Activated naive CD4-positive, alpha-beta T cell (primary cell): ENCODE measurements at places on chromosomes 6 and 20.

- DNase-seq = no peak
Measured at GRCh38 chr6:168347615-168348014, 28.0 kb upstream of the DACT2 start.

GRCh38 chr20:48986899-48987298 lies 59.2 kb upstream of the CSE1L start:
- no peak for DNase-seq

GRCh38 chr6:31830886-31831335 lies 3.4 kb downstream of the HSPA1B start:
- no peak for DNase-seq

DNA sequence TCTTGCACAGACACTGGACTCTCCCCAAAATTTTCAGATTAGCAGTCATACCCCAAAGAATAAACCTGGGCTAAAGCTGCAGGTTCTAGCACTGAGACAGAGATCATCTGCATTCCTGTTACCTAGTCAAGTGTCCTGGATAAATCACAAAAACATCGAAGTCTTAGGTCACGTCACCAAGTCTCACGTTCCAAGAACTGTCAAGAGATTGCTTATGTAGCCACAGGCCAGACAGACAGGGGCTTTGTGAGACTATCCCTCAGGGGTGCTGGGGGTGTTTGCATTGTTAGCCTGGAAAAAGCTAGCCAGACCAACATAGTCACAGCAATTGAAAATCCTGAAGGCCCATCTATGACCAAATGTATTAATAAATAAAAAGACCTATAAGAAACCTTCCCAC lies 243.1 kb upstream of the PREP start:
- DNase-seq = no peak

DNA sequence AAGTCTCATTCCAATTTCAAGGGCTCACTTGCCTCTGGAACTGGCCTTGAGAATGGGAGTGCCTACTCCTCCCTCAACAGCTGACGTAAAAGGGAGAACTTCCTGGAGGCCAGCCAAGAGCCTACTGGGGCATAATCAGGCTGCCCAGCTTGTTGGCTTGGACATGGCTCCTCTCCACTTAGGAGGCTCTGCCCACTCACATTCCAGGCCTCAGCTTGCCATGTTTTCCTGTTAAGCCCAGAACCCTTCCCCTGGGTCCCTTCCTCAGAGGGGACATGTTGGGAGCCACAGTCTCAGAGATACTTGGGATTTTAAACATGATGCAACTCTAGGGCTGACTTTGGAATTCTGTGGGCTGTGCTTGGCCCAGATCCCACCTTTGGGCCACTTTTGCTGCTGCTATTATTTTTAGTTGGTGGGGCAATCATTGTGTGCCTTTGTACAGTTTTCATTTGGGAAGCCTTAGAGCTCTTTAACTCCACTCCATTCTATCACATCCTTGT lies 31.5 kb upstream of the ADTRP start:
- no peak for DNase-seq

DNA sequence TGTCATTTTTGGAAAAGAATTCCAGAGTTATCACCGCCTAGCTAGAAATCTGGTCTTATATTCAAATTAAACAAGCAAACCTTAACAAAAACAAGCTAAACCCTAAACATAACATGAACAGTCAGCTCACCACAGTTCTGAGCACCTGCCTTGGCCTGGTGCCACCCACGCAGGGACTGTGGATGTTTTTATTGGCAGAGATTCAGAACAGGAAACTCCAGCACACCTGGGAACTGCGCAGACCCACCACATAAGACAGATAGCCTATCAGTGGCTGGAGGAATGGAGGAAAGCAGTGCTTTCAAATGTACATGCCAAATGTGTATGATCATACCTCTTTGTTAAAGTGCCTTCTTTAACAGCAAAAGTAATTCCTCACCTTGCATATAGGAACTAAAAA lies 8.9 kb downstream of the SLC16A10 start:
- DNase-seq = peak; percentile 27
